Stimulated activated CD4-positive, alpha-beta T cell treated with anti-CD3 and anti-CD28 coated beads, Interleukin-2, amount 100 ng/mL, for 24 hours (primary cell): ENCODE measurements at places on chromosomes 5 and 9.

DNA sequence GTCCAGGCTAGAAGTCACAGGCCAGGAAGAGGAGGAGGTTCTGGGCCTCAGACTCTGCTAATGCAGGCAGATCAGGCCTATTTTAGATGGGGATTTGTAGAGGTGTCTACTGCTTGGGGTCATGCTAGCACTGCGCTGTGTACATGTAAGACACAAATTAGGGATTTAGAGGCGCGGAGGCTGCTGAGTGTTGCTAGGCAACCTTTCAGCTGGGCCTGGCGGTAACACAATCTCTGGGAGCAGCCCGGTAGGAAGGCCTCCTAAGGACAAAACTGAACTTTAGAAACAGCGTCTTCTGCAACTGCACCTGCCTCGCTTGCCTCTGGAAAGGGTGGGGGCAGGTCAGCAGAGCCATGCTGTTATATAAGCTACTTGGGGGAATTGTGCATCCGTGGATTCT, 147.9 kb downstream of the MACROH2A1 start:
- no peak for DNase-seq

GRCh38 chr9:135267191-135267809, 179.8 kb downstream of the OLFM1 start:
- DNase-seq, result no peak

GRCh38 chr5:6253281-6253680, 125.1 kb downstream of the MED10 start:
- DNase-seq, result no peak

DNA sequence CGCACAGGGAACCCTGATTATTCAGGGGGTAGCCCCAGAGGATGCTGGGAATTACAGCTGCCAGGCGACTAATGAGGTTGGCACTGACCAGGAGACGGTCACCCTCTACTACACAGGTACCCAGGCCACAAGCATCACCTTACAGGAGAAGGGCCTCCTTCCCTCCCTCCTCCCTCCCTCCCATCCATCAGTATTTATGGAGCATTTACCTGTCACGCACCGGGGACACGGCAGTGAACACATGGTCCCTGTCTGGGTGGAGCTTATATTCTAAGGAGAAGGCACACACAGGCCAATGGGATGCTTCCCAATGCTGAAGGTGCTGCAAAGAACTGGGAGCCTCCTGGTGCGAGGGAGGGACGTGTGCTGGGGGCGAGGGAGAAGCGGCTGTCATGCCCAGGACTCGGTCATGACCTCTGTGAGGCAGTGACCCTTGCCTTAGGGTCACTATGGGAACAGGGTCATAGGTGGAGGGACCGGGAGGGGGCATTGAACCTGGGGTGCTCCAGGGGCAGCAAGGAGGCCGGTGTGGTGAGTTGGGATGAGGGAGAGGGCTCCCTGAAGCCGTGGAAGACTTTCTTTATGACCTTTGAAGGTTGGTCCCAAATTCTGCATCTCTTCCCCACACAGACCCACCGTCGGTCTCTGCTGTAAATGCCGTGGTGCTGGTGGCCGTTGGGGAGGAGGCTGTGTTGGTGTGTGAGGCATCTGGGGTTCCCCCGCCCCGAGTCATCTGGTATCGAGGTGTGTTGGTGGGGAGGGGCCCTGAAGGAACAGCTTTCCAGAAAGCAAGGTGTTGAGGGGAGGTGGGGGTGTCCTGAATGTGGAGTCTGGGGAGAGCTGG, 41.5 kb downstream of the HMCN2 start:
- DNase-seq, result no peak

GRCh38 chr9:95148208-95148520, 169.3 kb downstream of the FANCC start:
- no peak for DNase-seq

GRCh38 chr5:160537940-160538339, 116.3 kb downstream of the PTTG1 start:
- DNase-seq, result no peak

DNA sequence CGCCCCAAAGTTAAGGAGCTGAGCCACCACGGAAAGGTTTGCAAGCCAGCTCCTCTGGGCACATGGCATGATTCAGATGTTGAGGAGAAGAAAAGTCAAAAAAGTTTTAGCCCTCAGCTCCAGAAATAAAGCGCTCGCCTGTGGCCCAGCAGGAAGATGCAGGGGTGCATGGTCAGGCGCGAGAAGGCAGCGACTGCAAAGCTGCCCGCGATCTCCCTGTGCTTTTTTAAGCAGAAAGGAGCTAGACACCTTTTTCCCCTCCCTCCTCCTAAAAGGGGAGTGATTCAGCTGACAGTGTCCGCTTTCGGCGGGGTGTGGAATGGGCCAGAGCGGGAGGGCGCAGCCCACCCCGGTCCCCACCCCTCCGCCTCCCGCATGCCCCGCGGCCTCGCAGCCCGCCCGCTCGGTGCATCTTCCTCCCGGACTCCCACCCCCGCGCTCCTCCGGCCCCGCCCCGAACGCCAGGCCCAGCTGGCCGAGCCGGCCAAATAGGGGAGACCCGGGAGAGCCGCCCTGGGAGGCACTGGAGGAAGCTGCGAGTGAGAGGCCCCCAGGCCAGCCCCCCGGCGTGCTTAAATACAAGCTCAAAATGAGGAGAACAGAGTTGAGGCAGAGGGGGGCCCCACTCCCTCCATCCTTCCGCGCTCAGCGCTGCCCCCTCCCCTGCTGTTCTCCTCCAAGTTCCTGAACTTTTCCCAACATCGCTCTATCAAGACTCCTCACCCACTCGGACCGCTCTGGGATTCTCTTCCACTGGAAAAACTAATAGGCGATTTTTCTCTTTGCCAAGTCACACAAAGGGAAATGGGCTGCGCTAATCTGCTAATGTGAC, at the start of gene ADAMTS12:
Gene ADAMTS12 (minus strand): TSS at position 203 of the 832 bp plus-strand sequence. CDS start 134 bp downstream, at position 69.
- DNase-seq, result no peak

GRCh38 chr9:7210854-7211637, 453.3 kb downstream of the KDM4C start:
- no peak for DNase-seq

GRCh38 chr9:83441390-83441789, 96.8 kb downstream of the FRMD3 start:
- DNase-seq, result no peak

- DNase-seq, result peak; percentile 77
Measured at GRCh38 chr5:144189800-144190429, 19.2 kb downstream of the KCTD16 start.

GRCh38 chr5:80961376-80962281, 1.5 kb downstream of the RASGRF2 start:
- DNase-seq, result peak; percentile 61

GRCh38 chr9:18905028-18905882, 127.8 kb downstream of the SAXO1 start:
- DNase-seq, result no peak

GRCh38 chr9:93378276-93378675, 73.2 kb upstream of the FAM120A start:
- DNase-seq, result no peak

DNA sequence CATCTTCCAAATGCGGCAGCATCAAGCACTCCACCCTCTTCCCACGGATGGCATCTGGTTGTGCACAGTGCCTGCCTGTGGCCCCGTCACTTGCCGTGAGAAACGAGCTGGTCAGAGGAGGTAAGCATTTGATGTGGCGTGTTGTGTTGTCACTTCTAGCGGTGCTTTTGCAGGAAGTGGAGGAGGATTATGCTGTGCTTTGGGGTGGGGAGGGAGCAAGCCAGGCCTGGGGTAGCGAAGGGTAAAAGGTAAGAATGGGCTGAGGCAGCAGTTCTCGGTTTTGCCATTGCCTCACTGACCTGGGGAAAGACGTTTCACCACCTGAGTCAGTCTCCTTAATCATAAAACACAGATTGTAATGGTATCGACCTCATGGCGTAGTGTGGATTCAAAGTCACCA, 2.3 kb upstream of the POMT1 start:
- DNase-seq, result peak; percentile 69

- DNase-seq, result no peak
Measured at GRCh38 chr5:96569770-96570169, 92.4 kb upstream of the CAST start.

DNA sequence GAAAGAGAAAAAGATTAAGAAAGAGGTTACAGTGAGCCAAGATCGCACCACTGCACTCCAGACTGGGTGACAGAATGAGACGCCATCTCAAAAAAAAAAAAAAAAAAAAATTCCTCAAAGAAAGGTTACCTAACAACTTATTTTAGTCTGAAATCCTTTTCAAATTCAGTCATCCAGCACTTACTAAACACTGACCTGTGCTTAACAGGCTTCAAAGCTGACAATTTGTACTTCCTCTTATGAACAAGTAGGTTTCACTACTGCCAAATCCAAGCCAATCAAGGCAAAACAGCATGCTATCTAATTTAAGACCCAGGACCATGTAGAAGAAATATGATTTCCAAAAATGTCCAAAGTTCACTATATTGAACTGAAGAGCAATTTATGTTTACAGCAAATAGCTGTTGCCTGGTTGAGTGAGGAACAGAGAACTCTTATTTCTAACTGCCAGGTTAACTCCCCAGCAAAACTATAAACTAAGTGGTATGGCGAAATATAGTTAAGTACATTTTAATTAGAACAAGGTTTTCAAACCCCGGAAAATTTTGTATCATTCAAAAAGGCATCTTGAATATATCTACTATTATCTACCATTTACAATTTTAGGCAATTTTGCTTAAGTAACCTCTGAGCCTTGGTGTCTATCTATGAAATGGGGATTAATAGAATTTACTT, 13.4 kb downstream of the PWWP2A start:
- DNase-seq, result no peak

GRCh38 chr5:6766604-6767093, 53.4 kb downstream of the TENT4A start:
- DNase-seq, result peak; percentile 42

DNA sequence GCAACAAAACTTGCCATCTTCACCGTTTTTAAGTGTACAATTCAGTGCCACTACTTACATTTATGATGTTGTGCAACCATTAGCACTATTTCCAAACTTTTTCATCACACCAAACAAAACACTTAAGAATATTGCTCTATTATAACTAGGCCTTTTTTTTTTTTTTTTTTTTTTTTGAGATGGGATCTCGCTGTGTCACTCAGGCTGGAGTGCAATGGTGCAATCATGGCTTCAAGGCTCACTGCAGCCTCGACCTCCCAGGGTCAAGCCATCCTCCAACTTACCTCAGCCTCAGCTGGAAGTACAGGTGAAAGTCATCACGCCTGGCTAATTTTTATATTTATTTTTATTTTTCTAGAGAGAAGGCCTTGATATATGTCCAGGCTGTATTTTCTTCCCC, 22.3 kb upstream of the LMNB1 start:
- no peak for DNase-seq

DNA sequence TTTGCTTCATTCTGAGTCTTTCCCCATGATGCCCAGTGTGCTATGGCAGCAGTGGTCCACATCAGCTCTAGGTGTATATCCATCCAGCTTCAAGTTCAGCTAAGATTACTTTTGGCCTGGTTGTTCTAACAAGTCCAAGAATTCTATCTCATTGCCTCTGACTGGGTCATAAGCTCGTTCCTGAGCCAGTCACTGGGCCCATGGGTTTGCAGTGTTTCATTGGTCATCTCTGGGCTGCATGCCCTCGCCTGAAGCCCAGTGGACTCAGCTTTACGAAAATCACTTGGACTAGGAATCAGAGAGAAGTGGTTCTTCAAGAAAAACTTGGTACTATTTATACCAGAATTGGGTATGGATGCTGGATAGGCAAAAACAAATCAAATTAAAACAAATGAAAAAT, 16.1 kb upstream of the ARHGAP26 start:
- no peak for DNase-seq

- DNase-seq, result no peak
Measured at GRCh38 chr9:37486616-37487548, 1.1 kb downstream of the POLR1E start.

GRCh38 chr5:53069626-53070025, 39.9 kb downstream of the MOCS2 start:
- DNase-seq, result peak; percentile 68

DNA sequence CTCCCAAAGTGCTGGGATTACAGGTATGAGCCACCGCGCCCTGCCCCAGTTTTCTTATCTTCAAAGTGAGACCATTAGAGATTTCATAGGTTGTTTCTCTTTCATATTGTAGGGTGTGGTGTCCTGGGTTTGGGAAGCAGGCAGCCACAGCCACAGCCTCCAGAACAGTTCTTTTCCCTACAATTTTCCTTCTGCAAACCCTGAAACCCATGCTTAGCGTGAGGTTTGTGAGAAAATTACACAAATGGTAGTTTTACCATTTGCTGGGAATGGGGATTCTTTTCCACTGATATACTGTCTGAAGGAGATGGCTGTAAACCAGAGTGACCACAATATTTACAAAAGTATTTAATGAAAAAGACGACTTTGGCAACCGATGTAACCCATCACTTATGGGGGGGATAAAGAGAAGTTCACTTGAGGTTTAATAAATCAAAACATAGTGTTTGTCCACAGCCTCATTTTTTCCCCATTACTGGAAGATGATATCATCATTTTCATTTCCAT, 26.7 kb upstream of the ECM2 start:
- DNase-seq, result no peak
